ENCODE measurements at places on chromosomes 3 and 15. TPM values are rescaled to one million over a fixed set of nuclear protein-coding genes. Genes with fewer than 3 reads are reported as not detected.

AADACL2 gene
- not detected for polyA plus RNA-seq

DNA sequence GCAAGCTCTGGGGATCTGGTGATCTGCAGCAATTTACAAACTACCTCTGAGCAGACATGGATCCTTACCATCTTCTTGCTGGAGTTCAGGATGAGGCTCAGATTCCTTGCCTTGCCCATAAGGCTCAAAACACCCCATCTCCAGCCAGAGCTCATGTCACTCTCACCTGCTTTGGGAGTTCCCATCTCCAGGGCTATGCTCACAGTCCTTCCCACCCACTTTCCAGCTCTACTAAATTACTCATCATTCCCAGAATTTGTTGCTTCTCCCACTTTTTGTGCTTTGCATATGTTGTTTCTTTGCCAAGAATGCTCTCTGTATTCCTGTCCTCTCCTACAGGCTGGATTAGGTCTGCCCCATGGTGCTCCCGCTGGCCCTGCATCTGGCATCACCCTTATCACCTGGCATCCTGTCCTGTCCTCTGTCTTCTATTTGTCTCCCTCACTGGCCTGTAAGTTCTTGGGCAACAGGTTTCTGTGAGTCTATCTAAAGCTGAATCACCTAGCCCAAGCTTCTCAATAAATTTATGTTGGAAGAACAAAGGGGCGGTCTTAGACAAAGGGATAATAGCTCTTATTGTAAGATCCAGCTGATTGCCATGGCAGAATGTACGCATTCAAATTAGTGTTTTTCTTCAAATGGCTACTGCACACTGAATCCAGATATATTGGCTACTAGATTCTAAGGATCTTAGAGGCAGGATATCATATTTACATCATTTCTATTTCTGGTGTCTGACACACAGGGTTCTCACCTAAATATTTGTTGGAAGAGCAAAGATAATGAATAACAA lies 179.2 kb downstream of the CLSTN2 start:
- DNase-seq, result no peak

- DNase-seq, result no peak
Measured at GRCh38 chr3:53865732-53866499, 16.0 kb downstream of the ACTR8 start.

IGF1R gene
- 63.7 TPM for polyA plus RNA-seq

BCHE gene
- polyA plus RNA-seq, result 10.7 TPM

DNA sequence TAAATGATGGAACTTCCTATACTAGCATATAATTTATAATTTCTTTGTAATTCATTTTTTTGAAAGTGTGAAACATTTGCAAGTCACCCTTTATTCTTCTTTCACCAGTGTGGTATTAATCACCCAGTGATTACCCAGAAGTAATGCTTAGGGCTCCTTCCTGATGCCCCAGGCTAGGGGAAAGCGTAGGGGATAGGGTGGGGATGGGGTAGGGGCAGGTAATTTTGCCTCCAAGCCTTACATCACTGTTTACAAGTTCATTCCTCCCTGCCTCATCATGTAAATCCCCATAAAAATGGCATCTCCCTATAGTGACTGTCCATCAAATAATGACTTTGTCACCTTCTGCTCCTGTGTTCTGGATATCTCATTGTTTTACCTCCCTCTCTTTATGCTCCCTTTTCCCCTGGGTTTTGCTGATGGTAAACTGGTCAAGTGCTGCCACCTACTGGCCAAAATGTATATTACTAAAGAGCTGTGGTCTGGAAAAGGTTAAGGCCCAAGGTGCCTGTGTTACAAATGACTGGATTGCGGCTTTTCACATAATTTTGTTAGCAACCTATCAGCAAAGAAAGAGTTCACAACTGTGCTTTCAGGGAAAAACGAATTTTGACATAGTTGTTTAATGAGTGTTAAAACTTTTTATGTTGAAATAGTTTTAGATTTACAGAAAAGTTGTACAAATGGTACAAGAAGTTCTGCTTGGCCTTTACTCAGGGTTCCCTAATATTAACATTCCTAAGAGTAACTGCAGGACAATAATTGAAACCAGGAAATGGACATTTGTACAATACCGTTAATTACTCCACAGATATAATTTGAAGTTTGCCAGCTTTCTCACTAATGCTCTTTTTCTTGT lies 54.7 kb downstream of the ONECUT1 start:
- peak; percentile 70 for DNase-seq

DNA sequence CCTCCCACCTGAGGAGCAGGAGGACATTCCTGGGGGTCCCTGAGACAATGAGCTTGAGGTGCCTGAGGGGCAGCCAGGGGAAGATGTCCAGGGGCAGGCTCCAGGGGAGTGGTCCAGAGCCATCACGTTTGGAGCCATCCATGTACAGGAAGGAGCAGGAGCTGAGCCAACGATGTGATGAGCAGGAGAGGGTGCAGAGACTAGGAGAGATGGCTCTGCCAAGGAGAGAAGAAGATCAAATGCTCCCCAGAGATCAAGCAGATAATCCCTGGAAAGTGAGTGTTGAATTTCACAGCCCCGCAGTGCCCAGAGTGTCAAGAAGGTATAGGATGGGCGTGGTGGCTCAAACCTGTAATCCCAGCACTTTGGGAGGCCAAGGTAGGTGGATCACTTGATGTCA lies 97.8 kb upstream of the HERC1 start:
- DNase-seq, result no peak

MYRIP gene
- polyA plus RNA-seq, result 2.0 TPM

- DNase-seq, result peak; percentile 56
Measured at GRCh38 chr15:29822684-29823459, 604 bp upstream of the TJP1 start.

GRCh38 chr3:124557-125179 lies 71.9 kb upstream of the CHL1 start:
- DNase-seq, result no peak

MCCC1 gene
- polyA plus RNA-seq, result 62.8 TPM

DUOX2 gene
- 0.07 TPM for polyA plus RNA-seq

DNA sequence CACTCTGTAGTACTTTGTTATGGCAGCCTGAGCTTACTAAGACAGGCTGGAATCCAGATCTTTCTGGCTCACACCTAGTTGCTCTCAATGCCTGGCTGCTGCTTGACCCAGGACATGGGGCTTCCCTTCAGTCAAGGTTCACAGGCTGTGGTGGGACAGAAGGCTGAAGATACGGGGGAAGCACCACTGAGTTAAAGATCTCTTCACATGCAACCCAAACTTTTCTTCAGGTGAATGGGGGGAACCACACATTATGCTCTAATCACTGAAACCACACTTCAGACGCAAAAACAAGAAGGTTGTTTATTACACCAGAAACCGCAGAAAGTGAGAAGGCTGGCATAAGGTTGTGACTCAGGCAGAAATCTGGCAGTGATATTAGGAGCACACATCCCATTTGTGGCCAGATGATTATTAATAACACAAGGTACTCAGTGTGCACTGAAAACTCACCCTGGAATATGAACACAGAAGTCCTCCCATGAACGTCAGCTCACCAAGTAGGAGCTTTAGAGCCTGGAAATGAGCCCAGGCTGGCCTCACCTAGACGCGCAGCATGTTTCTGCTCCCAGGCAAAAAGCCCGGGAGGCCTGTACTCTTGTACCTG lies 230.5 kb upstream of the CHRNA7 start:
- no peak for DNase-seq
